ENCODE measurements at places on chromosomes 5 and 9.

GRCh38 chr9:107158321-107158720 is 124.8 kb upstream of the RAD23B start:
- DNase-seq = no peak

DNA sequence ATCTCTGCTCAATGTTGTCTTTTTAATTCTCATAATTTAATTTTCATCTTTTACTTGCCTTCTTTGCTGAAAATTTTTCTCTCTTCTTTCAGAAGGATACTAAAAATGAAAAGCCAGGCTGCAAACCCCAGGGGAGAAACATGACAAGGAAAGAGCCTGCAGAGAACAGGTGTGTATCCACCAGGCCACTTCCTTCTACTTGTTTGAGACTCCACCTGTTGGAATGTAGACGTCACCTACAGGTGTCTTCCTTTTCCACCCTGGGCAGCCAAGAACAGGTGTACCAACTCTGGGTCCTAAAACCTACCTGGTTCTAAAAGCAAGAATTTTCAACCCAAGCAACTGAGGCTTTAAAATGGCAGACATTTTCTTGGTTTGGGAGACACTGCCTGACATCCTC is 166.8 kb downstream of the ATP10B start:
- no peak for DNase-seq

DNA sequence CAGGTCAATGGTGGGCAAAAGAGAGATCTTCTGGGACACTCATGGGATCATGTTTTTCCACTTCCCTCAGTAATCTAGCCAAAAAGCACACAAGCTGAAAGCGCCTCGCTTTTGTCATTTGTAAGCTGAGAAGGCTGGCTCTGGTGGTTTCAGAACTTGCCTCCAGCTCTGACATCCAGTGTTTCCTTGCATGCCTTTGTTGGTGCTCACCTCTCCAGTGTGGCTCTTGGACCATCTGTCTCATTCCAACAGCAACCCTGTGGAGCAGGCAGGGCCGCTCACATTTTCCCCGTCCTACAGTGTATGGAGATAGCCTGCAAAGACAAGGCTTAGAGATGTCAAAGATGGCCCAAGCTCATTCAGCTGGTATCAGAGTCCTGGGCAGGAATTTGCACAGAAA is 160.8 kb upstream of the KLF4 start:
- no peak for DNase-seq

DNA sequence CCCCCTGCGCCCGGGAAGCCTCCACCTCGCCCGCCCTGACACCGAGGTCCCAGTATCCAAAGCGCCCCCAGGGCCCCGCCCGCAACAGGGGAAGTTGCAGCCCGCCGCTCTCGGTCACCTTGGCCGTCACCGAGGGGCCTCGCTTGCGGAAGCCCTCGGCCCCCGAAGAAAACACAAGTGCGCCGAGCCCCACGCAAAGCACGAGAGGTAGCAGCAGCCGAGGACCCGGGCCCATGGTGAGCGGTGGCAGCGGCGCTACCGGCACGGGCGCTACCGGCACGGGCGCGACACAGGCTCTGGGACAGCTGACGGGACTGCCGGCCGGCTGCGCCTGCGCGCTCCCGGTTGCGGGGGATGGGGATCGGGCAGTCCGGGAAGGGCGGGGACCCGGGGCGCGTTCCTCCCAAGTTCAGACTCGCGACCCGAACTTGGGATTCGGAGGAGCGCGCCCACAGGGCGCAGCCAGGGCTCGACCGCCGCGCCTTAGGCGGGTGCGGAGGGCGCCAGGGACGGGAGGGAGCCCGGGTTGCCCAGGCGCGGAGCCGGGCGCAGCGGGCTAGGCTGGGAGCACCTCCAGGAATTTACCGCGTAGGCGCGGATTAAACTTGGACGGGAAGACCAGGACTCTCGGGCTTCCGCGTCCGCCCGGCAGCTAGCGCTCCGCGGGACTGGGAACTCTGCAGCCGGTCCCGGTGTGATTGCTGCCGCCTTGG is at the start of gene PPIC:
PPIC (minus strand) TSS at position 335 of the 713 bp plus-strand sequence; CDS start at position 235, 100 bp downstream.
- DNase-seq = no peak

DNA sequence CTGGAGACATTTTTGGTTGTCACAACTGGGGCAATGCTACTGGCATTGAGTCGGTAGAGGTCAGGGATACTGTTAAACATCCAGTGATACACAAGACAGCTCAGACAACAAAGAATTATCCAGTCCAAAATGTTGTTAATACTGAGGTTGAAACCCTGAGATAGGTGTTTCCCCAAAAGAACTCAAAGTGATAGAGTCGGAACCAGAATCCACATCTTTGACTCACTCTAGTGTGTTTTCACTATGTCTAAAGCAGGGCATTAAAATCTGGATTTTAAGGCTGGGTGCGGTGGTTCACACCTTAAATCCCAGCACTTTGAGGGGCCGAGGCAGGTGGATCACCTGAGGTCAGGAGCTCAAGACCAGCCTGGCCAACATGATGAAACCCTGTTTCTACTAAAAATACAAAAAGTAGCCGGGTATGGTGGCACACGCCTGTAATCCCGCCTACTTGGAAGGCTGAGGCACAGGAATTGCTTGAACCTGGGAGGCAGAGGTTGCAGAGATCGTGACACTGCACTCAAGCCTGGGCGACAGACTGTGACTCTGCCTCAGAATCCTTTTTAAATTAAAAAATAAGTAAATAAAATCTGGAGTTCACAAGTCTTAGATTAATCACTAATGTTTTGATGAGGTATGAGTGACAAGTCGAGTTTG is 17.0 kb downstream of the SLC31A1 start:
- DNase-seq = no peak

DNA sequence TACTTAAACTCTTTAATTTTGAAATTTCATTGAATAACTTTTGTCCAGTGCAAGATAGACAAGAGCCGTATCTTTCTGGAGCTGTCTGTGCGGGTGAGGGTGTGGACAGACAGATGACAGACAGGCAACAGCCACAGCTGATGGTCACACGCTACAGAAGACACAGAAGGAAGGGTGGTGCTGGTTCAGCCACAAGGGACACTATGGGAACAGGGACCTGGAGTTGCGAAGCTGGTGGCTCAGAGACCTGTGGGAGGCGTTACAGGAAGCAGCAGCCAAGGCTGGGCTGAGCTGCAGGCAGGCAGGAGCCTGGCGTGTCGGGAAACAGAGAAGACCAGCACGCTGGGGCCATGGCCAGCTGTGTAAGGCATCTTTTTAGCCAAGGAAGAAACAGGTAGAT is 104.4 kb downstream of the WNK2 start:
- no peak for DNase-seq

- no peak for DNase-seq
Measured at GRCh38 chr5:156446526-156446925, 119.6 kb downstream of the SGCD start.

- DNase-seq = no peak
Measured at GRCh38 chr9:131068076-131068816, 28.1 kb upstream of the AIF1L start.

DNA sequence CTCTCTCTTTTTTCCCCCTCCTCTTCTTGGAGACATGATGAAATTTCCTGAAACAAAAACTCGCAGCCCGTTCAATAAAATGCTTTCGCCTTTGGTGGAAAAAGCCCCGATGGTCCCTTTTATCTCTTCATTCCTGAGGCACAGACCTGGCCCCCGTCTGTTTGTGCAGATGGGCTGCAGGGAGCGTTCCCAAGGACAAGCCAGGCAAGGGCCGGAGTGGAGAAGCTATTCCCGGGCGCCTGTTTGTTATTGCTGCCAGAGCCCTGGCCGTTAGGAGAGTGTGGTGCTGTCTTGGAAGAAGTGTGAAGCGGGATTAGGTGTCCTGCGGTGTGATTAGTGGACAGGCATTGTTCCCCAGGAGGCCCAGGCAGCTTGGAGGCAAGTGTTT is 71.9 kb downstream of the SMIM23 start:
- DNase-seq = no peak

DNA sequence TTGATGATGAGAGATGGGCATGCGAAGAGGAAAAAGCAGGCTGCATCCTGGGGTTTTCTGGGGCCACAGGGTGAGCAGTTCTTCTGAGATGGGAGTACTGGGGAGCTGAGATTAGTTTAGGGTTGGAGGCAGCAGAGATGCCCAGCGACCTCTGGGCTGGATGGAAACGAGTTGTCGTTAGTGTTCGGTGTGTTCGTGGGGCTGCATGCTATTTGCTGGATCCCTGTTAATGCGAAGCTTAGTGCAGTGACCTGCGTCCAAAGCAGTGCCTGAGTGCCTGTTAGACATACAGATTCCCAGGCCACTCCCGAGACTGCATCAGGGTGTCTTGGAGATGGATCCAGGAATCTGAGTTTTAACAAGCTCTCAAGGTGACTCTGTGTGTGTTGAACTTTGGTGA is 201.3 kb downstream of the CACNA1B start:
- no peak for DNase-seq
